ENCODE measurements at places on chromosomes 3 and 15. TPM values are rescaled to one million over a fixed set of nuclear protein-coding genes. Genes with fewer than 3 reads are reported as not detected.

Gene FBXO40
- not detected for total RNA-seq

Gene FSTL1
- 65.7 TPM for total RNA-seq

Gene NR1I2
- not detected for total RNA-seq

Gene CAND2
- total RNA-seq: 0.31 TPM

Gene LRRC58
- total RNA-seq: 17.0 TPM

Gene ZBTB47
- 5.4 TPM for total RNA-seq

Gene GPR149
- not detected for total RNA-seq
